Astrocyte of the hippocampus (primary cell): ENCODE measurements at places on chromosomes 5 and 9.

DNA sequence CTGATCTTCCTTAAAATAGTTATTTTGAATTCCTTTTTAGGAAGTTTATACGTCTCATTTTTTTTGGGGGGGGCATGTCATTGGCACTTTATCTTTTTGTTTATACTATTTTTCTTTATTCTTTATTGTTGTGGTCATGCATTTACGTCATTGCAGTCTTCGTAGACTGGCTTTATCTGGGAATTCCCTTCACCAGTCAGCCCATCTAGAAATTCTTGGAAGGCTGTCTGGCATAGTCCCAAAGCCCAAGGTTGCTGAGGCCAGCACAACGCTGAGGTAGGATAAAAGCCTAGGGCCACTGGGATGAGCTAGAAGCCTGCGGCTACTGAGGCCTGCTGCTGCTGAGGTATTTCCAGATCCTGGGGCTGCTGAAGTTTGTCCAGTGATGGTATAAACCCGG, 121.5 kb downstream of the ISOC1 start:
- no peak for DNase-seq

DNA sequence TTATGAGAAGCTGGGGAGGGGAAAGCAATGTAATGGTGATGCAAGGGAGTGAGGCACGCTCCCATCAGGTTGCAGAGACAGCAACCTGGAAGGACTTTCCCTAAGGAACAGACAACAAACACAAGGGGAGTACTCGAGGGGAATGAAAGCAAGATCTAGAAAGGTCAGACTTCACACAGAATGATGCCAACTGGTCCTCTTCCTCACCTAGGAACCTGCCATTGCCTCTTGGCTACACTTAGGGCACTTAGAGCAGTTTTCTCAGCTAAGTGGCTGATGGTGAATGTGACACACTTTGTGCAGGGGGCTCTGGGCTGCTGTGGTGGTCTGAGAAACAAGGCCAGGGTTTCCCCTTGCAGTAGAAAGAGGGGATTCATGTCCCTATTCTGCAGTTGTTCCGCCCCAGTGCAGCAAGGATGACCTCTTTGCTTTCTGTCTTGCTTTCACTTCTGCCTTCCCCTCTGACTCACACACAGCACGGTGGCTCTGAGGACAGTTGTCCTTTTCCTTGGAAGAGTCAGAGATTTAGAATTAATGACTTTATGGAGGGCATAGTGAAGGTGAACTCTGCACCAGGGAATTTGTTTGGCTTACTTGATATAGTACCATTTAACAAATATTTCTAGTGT, 394.0 kb upstream of the KLF4 start:
- DNase-seq: no peak

DNA sequence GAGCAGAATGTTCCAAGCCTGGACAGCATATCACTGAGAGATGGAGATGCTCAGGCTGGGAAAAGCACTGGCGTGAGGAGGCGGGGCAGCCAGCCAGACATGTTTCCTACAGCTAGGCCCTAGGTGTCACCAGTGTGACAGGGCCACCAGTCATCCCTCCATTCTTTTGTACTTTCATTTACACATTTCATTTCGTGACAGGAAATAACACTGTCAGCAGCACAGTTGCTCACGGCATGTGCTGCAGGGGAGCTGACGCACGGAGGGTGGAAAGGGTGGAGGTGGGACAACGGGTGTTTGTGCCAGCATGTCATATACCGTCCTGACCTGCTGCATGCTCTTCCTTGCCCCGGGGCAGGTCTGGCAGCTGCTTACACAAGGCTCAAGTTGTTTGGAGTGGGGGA, 14.8 kb upstream of the CEMIP2 start:
- no peak for DNase-seq

DNA sequence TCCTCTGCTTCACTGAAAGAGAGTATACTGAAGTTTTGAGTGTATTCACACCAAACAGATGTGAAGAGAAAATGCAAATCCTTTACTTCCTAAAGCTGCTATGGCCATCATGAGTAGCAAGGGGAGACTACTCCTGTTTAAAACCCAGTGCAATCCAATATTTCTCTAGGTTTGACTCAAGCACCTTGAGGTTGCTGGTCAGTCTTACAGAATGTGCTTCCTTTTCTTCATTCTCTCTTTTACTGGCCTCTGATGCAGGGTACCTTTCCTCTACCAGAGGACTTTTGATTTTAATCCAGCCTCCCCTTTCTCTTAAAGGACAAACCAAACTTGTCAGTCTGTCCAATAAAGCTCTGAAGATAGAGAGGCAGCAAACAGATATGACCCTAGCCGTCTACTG, 98.1 kb upstream of the TLE4 start:
- DNase-seq: no peak

- no peak for DNase-seq
Measured at GRCh38 chr5:90475436-90475980, 844 bp downstream of the POLR3G start.

DNA sequence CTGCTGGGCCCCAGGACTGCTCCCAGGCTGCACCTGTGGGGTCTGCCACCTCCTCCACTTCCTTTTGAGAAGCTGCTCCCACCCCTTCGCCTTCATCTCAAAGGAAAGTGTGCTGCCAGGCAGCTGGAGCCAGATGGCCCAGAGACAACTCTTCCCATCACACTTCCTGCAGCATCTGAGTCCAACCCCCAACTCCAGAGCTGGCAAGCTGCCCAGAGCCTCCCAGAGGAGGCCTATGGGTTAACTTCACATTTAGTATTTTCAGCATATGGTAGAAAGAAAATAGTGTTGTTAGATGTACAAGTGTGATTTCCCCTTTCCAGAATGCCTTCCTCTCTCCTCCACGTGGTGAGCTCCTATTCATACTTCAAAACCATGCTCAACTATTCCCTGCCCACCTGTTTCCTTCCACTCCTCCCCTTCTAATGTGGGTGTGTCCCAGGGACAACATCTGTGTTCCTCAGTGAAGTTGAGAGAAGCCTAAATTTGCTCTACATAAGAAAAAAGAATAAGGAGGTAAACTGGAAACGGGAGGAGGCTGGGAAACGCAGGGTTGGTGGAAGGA, 38.6 kb upstream of the KCNMB1 start:
- DNase-seq: no peak

DNA sequence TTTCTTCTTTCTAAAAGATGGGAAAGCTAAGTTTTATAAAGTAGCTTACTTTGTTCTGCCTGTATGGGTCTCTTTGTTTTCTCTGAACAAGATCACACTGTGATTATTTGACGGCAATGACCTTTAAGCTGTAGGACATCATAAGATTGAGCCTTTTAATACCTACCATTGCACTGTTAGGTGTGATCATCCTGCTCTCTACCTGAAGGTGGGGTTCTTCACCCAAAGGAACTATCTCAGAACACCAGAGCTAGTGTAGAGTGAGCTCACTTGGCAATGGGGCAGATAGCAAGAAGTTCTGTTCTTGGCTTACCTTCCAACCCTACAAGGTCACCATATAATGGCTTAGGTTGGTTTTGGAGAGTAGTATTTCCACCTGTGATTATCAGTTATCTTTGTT, 200.2 kb downstream of the SPATA31D1 start:
- DNase-seq: no peak

DNA sequence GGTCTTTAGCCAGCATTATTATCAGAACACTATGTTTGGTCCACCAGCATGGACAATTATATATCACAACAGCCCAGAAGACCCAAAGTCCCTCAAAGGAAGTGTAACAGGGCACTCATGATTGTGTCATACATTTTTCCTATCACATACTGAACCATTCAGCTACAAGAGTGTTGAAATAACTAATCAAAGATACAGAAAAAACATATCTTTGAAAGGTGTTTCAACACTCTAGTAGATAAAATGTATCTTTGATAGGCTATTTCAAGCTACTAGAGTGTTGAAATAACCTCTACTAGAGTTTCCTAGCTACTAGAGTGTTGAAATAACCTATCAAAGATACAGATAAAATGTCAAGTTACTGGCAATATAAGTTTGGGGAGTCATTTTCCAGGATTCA, 545.0 kb downstream of the PRR16 start:
- DNase-seq: no peak

DNA sequence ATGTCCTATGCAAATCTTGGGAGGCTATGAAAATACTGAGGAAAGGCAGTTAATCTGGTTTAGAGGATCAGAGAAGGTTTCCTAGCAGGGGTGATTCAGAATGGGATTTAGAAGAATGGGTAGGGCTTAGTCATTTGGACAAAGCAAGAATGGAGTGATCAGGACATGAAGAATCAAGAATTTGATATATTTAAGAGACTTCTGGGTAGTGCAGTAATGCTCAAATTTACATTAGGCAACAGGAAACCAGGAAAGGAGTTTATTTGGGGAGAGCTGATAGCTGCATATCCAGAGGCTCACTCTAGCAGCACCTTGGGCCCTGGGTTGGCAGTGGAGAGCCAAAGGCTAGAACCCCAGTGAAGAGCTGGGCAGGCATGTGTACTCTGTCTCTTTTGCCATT, 78.9 kb upstream of the PAPPA start:
- peak; percentile 31 for DNase-seq

DNA sequence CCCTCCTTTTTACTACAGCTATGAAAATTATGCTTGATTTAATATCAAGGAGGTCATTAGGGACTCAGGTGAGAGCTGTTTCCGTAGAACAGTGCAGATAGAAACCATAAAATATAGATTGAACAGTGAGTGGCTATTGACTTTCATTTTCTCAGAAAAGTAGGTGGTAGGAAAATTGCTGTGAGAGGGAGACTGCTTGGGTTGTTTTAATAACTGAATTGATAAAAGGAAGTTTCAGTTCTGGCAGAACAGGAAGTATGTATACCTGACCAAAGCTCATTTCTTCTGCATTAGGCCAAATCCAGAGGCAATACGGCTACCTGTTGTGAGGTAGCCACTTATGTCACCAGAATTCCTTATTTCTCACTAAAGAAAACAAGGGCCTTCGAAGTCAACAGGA, 761.7 kb upstream of the ARRDC3 start:
- DNase-seq: no peak

DNA sequence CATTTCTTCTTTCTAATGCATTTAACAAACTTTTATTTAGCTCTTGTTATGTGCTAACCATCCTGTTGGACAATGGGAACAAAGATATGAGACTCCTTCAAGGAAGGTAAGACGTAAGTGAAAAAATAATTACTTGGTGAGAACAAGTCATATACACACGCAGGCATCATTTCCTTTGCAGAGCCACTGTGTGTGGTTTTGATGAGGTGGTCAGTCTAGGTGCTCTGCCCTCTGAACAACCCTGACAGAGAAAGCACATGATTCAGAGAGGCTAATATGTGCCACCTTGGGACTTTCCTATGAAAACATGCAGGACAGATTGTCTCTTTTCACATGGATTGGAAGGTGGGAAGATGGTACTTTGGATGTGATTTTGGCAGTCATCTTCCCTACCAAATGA, 1162.5 kb upstream of the DMAC1 start:
- DNase-seq: no peak

DNA sequence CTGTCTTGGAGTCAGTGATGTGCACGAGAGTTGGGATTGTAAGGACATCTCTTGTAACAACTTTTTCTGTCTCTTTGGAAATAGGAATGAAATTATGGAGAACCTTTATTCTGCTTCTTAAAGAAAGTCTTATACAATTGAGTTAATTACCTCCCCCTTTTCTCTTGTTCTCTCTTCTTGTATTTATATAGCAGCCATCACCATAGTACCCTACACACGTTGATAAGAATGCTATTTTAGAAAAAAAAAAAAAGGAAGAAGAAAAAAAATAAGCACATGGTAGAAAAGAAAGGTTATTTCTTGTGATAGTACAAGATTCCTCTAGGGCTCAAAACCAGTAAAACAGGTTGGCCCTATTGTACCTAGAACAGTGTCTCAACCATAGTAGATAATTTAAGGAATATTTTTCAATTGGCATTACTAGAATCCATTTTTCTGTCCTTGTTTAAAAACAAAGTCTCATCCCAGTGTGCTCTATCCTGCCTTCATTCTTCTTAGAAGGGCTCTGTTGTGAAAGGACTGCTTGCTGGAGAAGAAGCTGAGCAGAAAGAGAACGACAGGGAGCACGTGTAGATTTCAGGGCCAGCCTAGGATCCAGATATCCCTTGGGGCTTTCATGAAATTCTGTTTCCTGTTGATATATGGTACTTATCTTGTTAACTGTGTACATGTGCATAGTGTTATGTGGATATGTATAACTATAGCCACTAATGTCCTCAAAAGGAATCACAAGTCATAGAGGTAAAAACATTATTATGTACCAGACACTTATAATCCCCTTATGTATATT, 392.3 kb upstream of the MEF2C start:
- DNase-seq: no peak

GRCh38 chr9:73152543-73152844, 829 bp downstream of the ANXA1 start:
- DNase-seq: peak; percentile 54

DNA sequence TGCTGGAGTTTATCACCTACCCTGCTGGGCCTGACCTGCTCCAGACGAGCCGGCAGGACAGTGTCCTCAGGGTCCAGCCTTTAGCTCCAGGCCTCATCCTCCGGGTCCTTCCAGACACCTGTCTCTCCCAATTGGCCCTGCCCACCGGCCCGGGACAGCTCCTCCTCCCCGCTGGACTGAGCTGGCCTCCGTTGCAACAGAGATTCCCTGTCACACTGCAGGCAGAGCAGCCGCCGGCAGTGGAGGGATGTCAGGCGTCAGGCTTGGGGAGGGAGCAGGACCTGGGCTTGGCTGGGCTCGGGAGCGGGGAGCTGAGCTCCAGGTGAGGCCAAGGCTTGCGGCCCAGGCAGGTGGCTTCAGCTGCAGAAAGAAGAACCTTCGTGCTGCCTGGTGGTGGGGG, 1.7 kb downstream of the KCNT1 start:
- DNase-seq: no peak

- peak; percentile 70 for DNase-seq
Measured at GRCh38 chr9:110048976-110049698, 158.8 kb downstream of the C9orf152 start.

DNA sequence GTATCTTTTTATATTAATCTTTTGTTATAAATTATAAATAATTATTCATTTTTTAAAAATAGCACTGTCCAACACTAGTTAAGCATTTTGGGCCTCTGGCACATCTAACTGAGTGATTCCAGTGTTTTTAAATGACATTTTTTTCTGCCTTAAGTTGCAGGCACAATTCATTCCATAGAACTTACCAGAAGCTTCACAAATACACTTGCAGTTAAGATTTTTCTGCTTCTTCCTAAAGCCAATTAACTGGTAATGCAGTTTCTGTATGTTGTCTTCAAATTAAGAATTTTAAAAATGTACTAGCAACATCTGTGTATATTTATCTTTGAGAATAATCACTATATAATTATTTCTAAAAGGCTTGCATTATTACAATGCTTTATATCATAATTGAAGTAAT, 11.2 kb upstream of the NFIB start:
- no peak for DNase-seq

DNA sequence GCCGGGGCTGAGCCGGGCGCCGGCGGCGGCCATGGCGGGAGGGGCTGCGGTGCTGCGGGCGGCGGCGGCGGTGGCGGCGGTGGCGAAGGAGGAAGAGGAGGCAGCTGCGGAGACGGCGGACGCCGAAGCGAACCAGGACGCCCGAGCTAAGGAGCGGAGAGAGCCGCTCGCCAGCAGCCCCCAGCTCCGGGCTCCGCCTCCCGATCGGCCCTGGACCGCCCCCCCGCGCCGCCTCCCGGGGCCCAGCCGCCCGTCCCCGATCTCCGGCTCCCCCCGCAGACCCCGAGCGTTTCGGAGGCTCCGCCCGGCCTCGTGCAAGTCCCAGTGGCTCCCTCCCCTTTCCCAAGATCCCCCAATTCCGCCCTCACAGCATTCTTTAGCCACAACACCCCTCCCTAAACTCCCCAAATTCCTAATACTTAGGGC, at the start of gene ASTN2:
Gene ASTN2 (minus strand): TSS at position 152 of the 426 bp plus-strand sequence. CDS start 119 bp downstream, at position 33.
- DNase-seq: no peak

- no peak for DNase-seq
Measured at GRCh38 chr5:172315587-172316493, 32.3 kb upstream of the UBTD2 start.
